ENCODE measurements at places on chromosomes 1 and 21.

DNA sequence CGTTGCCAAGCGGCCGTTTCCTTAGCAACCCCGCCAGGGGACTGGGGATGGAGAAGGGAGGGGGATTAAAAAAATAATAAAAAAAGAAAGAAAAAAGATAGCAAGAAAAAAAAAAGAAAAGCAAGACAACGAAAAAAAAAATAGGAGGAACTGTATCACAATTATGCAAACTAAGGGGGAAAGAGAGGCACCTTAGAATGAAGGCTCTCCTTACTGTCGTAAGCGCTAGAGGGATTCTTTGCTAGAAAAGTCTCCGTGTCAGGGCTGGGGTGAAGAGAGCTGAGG is 625 bp upstream of the NEGR1 start:
- DNase-seq: no peak

DNA sequence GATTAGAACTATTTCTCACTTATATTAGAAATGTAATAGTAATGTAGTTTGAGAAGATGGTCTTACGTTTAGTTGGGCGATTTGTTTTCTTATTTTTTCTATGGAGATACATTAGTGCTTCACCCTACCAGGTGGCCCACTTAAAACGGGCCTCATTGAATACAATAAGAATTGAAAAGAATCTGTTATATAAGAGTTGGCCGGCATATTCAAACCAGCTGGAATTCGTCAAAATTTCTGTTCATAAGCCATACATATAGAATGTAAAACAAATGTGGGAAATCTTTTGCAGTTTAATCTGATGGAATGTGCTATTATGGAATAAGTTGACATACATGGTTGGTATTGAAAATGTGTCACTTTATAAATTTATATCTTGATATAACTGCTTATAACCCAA is 96.4 kb upstream of the C1orf105 start:
- DNase-seq: no peak

DNA sequence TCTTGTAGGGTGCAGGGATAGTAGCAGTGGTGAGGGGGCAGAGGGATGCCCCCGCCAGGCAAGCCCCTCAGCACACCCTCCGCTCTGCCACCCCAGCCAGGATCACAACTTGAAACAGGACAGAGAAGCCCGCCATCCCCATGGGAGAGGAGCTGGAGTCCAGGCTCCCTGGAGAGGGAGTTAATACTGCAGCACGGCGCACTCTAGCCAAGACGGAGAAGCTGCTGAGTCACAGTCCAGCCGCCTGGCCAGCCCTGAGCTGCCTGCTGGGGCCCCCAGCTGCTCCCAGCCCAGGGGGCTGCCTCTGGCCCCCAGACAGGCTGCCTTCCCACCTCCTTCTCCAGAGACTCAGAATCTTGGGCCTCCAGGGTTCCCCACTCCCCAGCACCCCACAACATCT is 87.2 kb downstream of the SYT2 start:
- DNase-seq: no peak

DNA sequence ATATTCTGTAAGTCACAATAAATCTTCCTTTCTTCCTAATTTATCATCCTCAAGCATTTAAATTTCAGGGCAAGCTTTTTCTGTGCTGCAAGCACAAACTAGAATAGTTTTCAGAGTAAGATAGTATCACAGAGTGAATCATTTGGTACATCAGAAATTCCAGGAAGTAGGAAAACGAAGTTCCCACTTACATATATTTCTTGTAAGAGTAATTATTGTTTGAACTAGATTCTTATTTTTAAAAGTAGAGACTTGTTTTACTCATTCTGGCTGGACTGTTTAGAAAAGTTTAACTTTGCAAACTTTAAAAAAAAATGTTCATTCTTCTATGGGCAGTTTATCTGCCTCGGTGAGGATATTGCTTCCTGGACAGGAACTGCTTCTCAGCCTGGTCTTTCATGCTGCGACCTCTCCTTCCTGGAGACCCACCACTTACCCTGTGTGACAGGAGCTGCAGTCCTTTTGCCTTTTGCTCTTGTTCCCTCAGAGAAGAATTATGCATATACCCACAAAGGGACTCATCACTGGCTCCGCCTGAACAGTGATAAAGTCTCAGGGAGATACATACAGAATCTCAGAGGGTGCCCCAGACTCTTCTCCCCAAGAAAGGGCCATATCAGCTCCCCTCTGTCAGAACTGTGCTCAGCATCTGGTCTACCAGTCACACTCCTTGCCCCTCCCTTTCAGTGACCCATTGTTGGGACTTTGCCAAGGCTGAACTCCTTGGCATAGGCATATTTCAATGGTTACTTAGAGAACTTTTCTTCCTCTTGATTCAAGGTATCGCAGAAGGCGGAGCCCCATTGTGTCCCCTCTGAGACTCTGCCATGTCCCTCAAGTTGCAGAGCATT is 102.7 kb upstream of the CD55 start:
- DNase-seq: no peak

- DNase-seq: no peak
These were observed 132.8 kb downstream of the CLIC6 start for GRCh38 chr21:34801519-34802132.

DNA sequence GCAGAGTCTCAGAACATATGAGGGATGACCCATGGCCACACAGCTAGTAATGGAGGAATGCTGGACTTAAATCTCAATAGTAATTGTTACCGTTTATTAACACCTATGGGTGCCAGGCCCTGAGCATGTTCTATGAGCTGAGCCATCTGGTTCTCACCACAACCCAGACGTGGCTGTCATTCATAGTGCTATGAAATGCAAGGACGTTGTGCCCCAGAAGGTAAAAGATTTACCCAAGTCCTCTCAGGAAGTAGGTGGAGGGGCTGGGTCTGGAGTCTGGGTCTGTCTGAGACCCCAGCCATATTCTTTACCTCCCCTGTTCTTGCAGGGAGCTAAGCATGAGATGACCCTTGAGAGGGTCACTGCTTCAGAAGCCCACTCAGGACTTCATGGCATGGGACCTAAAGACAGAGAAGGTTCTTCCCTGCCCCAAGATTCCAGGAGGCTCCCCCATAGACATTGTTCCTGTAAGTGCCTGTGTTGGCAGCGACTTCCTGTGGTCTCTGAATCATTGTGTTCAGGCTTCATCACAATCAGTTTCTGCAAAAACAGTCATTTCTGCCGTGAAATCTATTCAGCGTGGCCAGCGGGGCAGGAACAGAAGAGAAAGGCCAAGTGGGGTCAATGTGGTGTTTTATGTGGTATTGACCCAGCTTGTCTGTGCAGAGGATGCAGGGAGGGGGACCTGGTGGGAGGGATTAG is 475.4 kb downstream of the PTPRU start:
- DNase-seq: no peak

- DNase-seq: no peak
These were observed 124.0 kb downstream of the PROX1 start for GRCh38 chr1:214111796-214112195.

DNA sequence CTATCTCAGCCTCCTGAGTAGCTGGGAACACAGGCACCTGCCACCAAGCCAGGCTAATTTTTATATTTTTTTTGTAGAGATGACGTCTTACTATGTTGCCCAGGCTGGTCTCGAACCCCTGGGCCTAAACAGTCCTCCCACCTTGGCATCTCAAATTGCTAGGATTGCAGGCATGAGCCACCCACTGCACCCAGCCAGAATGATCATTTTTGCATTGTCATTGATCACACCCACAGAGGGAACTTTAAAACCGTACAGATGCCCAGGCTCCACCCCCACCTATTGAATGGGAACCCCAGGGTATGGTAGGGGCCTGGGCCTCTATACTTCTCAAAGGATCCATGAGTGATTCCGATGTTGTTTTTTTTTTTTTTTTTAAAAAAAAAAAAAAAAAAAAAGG is 36.7 kb downstream of the ETNK2 start:
- no peak for DNase-seq

GRCh38 chr1:95080446-95080845 is 7.7 kb upstream of the ALG14 start:
- DNase-seq: no peak

DNA sequence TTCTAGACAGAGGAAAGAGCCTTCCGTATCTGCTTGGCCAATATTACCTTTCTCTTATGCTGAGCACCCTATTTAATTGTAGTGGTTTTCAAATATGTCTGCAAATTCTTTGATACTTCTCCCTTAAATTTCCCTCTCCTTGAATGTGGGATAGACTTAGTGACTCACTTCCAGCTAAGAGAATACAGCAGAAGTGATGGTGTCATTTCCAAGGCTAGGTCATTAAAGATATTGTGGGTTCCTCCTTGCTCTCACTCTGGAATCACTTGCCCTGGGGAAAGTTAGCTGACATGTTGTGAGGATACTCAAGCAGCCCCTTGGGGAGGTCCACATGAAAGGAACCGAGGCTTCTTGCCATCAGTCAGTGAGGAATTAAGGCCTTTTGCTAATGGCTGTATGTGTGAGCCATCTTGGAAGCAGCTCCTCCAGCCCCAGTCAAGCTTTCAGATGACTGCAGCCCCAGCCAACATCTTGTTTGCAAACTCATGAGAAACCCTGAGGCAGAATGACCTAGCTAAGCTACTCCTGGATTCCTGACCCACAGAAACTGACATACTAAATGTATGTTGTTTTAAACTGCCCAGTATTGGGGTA is 8.1 kb upstream of the CITED4 start:
- no peak for DNase-seq

- DNase-seq: no peak
These were observed 41.1 kb downstream of the NGF start for GRCh38 chr1:115296981-115297380.

DNA sequence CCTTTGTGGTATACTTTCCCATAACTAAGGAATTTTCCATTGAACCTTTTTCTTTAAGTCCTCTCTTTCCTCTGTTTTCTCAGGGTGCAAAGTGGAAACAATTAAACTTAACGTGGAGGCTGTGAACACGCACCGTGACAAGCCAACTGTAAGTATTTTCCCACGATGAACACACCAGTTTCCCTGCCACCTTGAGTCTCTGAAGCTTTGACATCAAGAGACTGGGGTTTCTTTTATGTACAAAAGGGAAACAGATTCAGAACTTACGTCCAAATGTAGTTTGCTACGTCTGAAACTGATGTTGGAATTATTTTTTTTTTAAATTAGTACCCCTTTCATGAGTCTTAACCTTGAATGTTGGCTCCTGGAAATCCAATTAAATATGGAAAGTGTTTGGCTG is 17.2 kb upstream of the C4BPB start:
- DNase-seq: no peak

- DNase-seq: no peak
These were observed 8.1 kb downstream of the FMN2 start for GRCh38 chr1:240099748-240100147.

DNA sequence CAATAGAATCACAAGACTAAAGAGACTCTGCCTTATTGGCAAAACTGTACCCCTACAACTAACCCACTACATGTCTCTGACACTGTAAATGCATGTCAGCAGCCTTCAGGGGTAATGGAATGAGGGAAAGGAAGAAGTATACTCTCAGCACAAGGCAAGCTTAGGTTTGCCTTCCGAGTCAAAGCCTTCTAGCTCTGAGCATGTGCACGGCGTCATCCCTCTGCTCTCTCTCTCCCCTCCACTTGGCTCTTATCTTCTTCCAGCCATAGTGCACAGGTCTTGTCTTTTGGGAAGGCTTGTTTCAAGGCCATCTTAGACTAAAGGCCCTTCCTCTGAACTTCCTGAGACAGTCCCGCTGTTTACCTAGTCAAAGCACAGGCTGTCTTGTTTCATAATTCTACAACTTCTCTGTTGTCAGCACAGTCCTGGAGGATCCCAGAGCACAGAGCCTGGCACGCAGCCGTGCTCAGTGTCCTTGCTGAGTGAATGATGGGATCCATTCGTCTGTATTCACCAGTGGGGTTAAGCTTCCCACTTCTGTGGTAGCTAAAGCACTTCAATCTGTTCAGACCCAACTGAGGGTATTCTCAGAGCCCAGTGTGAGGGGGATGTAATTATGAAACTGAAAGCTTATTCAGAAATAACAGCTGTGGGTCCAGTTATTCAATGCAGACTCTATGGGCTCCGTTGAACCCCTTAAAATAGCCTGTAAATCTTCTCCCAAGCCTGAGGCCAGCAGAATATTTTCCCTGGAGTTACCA is 166.5 kb upstream of the PLD5 start:
- DNase-seq: no peak

- no peak for DNase-seq
These were observed 77.7 kb downstream of the KIRREL1 start for GRCh38 chr1:158071138-158071537.

DNA sequence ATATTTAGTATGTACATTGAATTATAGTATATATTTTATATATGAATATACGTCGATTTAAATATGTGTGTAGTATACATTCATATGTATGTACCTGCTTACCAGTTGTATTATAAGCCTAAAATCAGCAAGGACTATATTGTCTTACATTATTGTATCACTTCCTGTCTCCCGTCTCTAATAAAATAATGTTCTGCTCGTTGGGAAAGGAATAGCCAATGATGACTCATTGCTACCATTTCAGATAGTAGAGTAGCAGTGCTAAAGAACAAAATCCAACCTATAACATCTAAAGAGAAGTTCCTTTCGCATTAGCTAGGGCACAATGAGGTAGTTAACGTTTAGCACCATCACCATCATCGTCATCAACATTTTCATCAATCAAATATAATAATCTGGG is 39.9 kb upstream of the SMYD2 start:
- DNase-seq: no peak

DNA sequence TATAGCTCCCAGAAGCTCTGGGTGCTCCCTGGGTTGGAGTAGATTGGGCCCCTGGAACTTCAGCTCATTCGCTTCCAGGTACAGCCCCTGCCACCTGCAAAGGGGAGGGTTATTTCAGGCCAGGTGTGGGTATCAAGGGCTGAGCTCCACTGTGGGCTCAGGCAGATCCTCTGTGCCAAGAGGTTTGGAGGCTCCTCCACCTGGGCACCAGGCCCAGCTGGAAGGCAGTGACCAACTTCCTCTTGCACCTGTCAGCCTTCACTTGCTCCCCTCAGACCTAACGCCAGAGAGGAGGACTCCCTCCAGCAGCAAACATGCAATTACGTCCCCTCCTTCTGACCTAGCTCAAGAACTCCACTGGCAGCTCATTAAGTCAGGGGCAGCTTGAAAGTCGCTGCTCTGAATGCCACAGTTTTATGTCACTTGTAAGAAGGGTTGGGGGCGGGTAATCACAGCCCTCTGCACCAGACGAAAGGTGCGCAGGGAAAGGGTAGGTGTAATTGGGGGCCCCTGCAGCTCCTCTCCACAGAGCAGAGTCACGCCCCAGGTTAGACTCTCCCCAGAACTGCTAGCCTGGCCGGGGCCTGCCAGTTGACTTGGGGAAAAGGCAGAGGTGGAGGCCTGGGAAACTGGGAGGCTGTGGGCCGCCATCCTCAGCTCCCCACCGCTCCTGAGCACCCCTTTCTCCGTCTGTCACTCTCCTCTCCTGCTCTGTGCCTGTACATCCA is 125.0 kb upstream of the TMPRSS2 start:
- DNase-seq: no peak

DNA sequence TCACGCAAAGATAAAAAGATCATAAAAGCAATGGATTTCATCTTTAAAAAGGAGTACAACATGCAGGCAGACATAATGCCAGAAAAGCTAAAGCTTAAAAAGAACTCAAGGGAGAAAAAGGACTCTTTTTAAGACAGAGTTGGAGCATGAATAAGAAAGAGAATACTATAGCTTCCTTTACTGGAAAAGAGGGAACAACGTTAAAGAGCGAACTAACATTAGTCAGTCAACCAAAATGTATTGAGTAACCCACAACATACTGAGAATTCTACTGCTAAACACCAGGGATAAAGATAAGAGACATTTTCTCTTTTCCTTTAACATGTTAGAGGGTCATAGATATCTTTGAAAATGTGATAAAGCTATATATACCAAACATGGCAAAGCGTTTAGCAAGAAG is 182.0 kb downstream of the DUSP10 start:
- DNase-seq: no peak

GRCh38 chr1:209434066-209434465 is 149.4 kb upstream of the CAMK1G start:
- no peak for DNase-seq

- DNase-seq: no peak
These were observed 14.2 kb upstream of the EFNA1 start for GRCh38 chr1:155113450-155113980.

Data from liver (tissue), 10 donors.